ENCODE measurements at places on chromosomes 7 and 10.

DNA sequence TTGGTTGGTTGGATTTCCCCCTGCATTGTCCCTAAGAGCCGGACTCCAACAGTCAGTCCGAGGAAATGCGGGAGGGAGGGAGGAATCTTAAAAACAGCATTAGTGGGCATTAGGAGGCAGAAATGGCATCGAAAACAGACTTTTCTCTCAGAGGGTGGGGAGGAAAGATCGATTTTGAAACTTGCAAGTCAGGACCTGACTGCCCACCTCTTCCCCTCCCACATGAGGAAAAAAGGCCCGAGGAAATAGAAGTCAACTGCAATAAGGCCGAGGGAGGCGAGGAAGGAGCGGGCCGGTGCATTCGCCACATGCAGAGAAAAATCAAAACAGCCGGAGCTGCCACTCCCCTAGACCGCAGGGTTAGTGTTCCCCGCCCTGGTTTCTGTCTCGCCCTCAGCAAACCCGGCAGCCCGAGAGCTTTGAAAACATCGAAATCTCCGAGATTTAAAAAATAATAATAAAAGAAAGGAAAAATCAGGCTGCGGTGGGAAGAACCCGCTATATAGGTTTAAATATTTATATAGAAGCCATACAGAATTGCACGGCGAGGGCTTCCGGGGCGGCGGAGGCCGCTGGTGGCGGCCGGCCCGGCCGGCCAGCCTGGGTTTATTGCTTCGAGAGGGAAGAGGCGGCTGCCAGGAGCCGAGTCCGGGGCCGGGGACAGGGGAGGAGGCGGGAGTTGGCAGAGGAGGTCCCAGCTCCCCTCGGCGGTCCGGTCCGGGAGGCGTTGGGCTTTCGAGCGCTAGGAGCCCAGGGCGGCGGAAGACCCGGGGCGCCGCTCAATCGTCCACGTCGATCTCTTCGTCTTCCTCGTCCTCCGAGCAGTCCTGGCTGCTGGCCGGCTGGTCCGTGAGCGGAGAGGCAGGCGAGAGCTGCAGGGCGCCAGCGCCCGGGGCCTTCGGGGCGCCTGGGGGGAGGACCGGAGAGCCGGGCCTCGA is 2.5 kb downstream of the LBX1 start:
- DNase-seq = no peak

- no peak for DNase-seq
Measured at GRCh38 chr7:50212016-50212325, 92.5 kb upstream of the IKZF1 start.

- no peak for DNase-seq
Measured at GRCh38 chr7:94050046-94050445, 45.9 kb upstream of the BET1 start.

- no peak for DNase-seq
Measured at GRCh38 chr7:140060788-140061606, 1.8 kb downstream of the PARP12 start.

GRCh38 chr7:48140001-48140681 is 31.1 kb upstream of the ABCA13 start:
- DNase-seq = no peak

GRCh38 chr7:117731455-117731854 is 141.8 kb downstream of the CTTNBP2 start:
- DNase-seq = peak; percentile 13

- DNase-seq = no peak
Measured at GRCh38 chr10:69434169-69434568, 17.1 kb upstream of the TSPAN15 start.

GRCh38 chr7:27068259-27068658 is 27.5 kb downstream of the HOXA1 start:
- DNase-seq = no peak

DNA sequence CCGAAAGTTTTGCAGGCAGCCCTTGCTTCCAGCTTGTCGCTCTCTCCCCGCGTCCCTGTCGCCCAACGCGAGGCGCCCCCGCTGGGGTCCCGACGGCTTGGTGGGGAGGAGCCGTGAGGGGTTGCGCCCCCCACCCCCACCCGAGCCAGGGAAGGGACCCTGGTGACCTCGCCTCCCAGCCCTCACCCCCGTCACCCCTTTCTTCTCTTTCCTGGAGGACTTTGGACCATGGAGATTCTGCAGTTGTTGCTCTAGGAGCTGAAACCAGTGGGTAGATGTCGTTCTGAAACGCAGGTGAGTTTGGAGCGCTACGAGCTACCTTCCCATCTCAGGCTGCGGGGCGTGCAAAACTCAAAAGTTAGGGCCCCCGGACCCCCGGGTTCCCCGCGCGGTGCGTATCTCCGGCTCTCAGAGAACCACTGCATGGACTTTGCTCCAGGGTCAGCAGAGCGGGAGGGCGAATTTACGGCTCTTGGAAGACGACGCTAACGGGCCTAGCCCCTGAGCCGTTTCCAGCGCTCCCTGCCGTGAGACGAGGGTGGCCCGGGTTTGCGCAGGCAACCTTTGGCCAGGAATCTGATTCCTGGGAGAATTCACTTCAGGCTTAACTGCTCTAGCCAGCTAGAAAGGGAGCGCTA is 684 bp upstream of the ATXN7L1 start:
- no peak for DNase-seq

GRCh38 chr10:79979310-79979975 is 30.5 kb upstream of the SFTPD start:
- no peak for DNase-seq

GRCh38 chr10:113733635-113734034 is 17.8 kb upstream of the PLEKHS1 start:
- DNase-seq = no peak

DNA sequence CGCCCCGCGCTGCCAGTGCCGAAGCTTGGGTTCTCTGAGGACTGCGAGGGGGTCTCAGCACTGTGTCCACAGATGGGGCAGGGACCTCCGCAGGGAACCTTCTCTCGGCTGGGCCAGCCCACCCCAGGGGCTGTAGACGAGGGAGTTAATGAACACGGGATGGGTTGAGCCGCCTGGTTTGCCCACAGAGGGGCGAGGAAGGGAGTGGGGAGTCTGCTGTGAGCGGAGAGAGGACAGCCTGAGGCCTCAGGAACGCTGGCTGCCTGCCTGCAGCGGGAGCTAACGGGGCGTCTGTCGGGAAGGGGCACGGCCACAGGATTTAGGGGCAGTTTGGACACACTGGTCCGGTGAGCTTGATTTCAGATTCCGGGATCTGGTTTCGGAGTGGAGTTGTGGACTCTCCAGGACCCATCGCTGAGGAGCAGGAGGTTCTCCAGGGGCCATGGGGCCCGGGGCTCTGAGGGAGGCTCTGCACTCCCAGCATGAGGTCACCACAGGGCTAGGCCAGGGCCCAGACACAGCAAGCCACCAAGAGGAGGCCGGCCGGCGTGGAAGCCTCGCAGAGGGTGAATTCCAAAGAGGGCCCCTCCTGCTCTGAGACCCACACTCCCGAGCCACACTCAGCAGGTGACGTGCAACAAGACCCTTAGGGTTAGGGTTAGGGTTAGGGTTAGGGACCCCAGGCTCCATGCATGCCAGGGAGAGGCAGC is 19.0 kb upstream of the FAM20C start:
- DNase-seq = no peak

- no peak for DNase-seq
Measured at GRCh38 chr10:8776926-8777622, 722.6 kb downstream of the GATA3 start.
